ENCODE measurements at places on chromosomes 7 and 10. TPM values are rescaled to one million over a fixed set of nuclear protein-coding genes. Genes with fewer than 3 reads are reported as not detected.

Gene C10orf105
- not detected for total RNA-seq

Gene OR13A1
- total RNA-seq = 0.04 TPM

Gene GSTO1
- 46.0 TPM for total RNA-seq

Gene AMPH
- not detected for total RNA-seq

Gene FZD8
- 275 TPM for total RNA-seq

Gene FOXL3
- not detected for total RNA-seq

Gene TCERG1L
- total RNA-seq = not detected

Gene DNAJB12
- total RNA-seq = 25.7 TPM

Gene MALRD1
- not detected for total RNA-seq

Gene ANK3
- 33.6 TPM for total RNA-seq

Gene VGF
- 2.5 TPM for total RNA-seq

Gene TMEM196
- not detected for total RNA-seq

Gene ANXA8
- 0.69 TPM for total RNA-seq

Gene ZNF438
- 2.4 TPM for total RNA-seq

Gene USP6NL
- total RNA-seq = 14.3 TPM

Gene CPA2
- not detected for total RNA-seq

Gene EGR2
- total RNA-seq = 2.7 TPM

Gene SLC26A3
- total RNA-seq = not detected

Gene HIPK2
- 46.0 TPM for total RNA-seq

Gene ITPRID1
- total RNA-seq = not detected

Gene PTPRN2
- total RNA-seq = 3.6 TPM

Gene SPDYE2
- total RNA-seq = not detected

Gene PSMA2
- total RNA-seq = 69.7 TPM

Gene ZCWPW1
- total RNA-seq = 2.2 TPM

Gene PHKG1
- total RNA-seq = 0.75 TPM

Gene MSMB
- total RNA-seq = not detected

Gene WNT2
- not detected for total RNA-seq

Gene UBN2
- total RNA-seq = 3.7 TPM

Gene SUFU
- total RNA-seq = 2.7 TPM

Gene ANKRD2
- 1.7 TPM for total RNA-seq

Gene CYP26C1
- not detected for total RNA-seq

Gene TMEM236
- not detected for total RNA-seq

Gene SUGCT
- total RNA-seq = 1.7 TPM

Gene HOXA9
- total RNA-seq = 69.0 TPM

Gene FAM24B
- total RNA-seq = 5.2 TPM

Gene DLD
- 53.6 TPM for total RNA-seq

Gene TMEM270
- not detected for total RNA-seq

Gene ACHE
- 1.3 TPM for total RNA-seq

Gene GIMAP1
- total RNA-seq = not detected

Gene FKBP6
- total RNA-seq = not detected

Gene NEUROD6
- total RNA-seq = not detected

Gene ZNF22
- total RNA-seq = 17.6 TPM

Gene IFIT1B
- not detected for total RNA-seq

Gene GPER1
- total RNA-seq = 4.9 TPM

Gene PNLIPRP1
- not detected for total RNA-seq

Gene MACC1
- 12.0 TPM for total RNA-seq

Gene CAMK2B
- total RNA-seq = 1.2 TPM

Gene HIBADH
- total RNA-seq = 45.8 TPM

Gene EGFR
- total RNA-seq = 64.6 TPM

Gene STEAP4
- total RNA-seq = 1.7 TPM

Gene GJC3
- 0.18 TPM for total RNA-seq

Gene CASP2
- 26.4 TPM for total RNA-seq

Gene TMEM213
- not detected for total RNA-seq

Gene CC2D2B
- total RNA-seq = not detected

Gene NODAL
- total RNA-seq = not detected

Gene CPA5
- total RNA-seq = not detected

Gene ASAH2B
- total RNA-seq = 19.6 TPM

Measured in PC-3 (cell line).